ENCODE measurements at places on chromosomes 16 and 17. TPM values are rescaled to one million over a fixed set of nuclear protein-coding genes. Genes with fewer than 3 reads are reported as not detected.

- no peak for DNase-seq
Measured at GRCh38 chr16:57651344-57652333, 16.5 kb upstream of the ADGRG3 start.

- peak; percentile 99 for DNase-seq
Measured at GRCh38 chr17:50884439-50885311, 18.5 kb upstream of the TOB1 start.

GRCh38 chr17:3974138-3974687 is 10.0 kb upstream of the ATP2A3 start:
- DNase-seq: no peak

- DNase-seq: no peak
Measured at GRCh38 chr16:88566158-88566557, 4.0 kb upstream of the ZC3H18 start.

DNA sequence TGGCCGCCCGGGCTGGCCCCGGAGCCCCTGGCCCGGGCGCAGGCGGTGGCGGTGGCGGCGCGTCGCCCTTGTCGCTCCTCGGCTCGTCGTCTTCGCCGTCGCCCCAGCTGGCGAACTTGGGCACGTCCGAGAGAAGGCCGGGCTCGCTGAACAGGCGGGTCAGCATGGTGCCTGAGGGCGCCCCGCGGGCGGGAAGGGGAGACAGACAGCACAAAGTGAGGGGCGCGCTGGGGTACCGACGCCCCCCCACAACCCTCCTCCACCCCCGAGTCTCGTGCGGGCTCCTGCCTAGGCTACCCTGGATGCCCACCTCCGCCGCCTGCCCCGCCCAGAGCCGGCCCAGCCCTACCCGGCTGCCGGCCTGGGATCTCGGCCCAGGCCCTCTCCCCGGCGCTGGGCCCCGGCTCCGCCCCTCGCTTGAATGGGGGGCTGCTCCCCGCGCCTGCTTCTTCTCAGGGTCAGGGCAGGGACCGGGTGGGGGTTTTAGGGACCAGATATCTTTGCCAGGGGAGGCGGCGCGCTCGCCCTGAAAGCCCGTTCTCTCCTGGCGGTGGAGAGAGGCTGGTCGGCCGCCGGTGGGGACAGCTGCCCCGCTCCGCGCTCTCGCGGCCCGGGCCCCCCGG is 1.2 kb downstream of the NEUROD2 start:
- no peak for DNase-seq

Gene CASKIN2
- 41.8 TPM for total RNA-seq

Gene KIF2B
- total RNA-seq: not detected

Gene PABPN1L
- total RNA-seq: not detected
